NCI-H1436 (cell line): ENCODE measurements at places on chromosomes 7 and 10.
A peak's percentile ranks its signal among the peaks of the same experiment; 100 is the strongest.

- DNase-seq = no peak
Measured at GRCh38 chr7:11473807-11474424, 358.1 kb downstream of the THSD7A start.

DNA sequence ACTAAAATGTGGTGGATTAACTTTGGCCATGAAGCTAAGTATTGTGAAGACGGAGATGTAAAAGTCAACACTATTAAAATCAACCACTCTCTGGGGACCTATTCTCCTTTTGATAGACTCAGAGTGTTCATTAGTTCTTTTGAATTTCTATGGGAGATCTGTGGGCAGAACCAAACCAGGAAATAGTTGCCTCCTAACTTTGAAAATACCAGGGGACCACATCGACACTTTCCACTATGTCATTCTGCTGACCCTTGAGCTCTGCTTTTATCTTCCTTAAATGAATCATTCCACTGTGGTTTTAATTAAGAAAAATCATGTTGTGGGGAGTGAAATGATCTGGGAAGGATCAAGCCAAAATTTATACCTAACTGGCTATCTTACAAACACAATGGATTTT, 960.5 kb downstream of the GATA3 start:
- DNase-seq = no peak

- peak; percentile 43 for DNase-seq
Measured at GRCh38 chr7:108329514-108329913, 126.7 kb downstream of the NRCAM start.

DNA sequence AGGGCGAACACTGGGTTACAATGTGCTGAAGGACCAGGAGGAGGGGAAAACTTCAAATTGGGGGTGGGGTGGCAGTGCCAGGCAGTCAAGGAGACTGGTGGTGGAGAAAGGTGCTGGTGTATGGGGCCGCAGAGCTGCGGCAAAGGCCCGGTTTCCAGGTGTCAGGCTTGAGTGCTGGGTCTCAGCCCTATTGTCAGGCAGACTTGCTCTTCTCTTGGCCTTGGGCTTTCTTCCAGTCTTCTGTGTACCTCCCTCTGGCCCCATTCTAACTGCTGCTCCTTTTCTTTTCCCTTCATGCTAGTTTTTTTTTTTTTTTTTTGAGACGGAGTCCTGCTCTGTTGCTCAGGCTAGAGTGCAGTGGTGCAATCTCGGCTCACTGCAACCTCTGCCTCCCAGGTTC, 51.0 kb downstream of the POLR3A start:
- no peak for DNase-seq

DNA sequence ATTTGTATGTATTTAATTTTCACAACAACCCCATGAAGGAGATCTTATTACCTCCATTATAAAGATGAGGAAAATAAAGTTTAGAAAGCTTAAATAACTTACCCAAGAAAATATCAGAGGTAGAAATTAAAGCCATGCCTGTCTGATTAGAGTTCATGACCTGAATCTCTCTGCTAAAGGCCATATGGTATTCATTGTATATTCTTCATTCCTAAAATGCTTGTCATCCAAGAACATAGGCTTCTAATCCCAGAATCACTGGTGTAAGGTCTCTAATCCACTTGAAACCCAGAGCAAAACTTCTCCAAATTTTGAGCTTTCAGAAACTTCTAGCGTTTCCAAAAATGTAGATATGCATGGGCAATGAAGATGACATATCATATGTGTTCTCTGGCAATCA, 72.3 kb upstream of the YAE1 start:
- no peak for DNase-seq
